ENCODE measurements at places on chromosomes 2 and 18. TPM values are rescaled to one million over a fixed set of nuclear protein-coding genes. Genes with fewer than 3 reads are reported as not detected.
A peak's percentile ranks its signal among the peaks of the same experiment; 100 is the strongest.

GRCh38 chr2:126244937-126245336 is 411.0 kb upstream of the GYPC start:
- H3K4me1 ChIP-seq, result no peaks in the 10 kb centered on the region
- H3K27ac ChIP-seq, result no peak overlapping the region
- H3K36me3 ChIP-seq, result no peaks in the 10 kb centered on the region
- no peak overlapping the region for H3K4me3 ChIP-seq

GRCh38 chr2:112644933-112645309 is 818 bp upstream of the SLC20A1 start:
- no peak for DNase-seq
- H3K36me3 ChIP-seq, result peaks cover 34% of the 10 kb centered on the region
- H3K27me3 ChIP-seq, result no peaks in the 10 kb centered on the region
- peak overlapping the region; percentile 79 for H3K27ac ChIP-seq
- peak overlapping the region; percentile 96 for H3K4me3 ChIP-seq

- H3K27me3 ChIP-seq, result no peaks in the 10 kb centered on the region
- H3K27ac ChIP-seq, result no peak overlapping the region
- H3K4me3 ChIP-seq, result no peak overlapping the region
- H3K4me1 ChIP-seq, result no peaks in the 10 kb centered on the region
- H3K36me3 ChIP-seq, result no peaks in the 10 kb centered on the region
Measured at GRCh38 chr2:164515030-164515429, 106.3 kb downstream of the GRB14 start.

DNA sequence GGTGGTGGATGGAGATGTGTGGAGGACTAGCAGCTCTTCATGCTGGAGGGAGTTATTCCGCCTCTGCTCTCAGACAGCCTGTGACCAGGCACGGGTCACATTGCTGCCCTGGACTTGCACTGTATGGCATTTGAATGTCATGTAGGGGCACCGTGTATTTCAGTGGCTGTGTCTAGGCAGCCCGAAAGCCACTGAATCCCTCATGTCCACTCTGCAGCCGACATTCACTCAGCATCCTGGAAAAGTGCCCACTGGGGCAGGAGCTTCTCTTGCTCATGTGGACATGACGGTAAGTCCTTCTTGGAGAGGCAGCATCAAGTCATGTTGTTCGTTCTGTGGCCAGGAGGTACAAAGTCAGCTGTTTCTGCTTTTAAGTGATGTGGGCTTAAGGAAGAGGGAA is 127.9 kb downstream of the SH3RF3 start:
- H3K27ac ChIP-seq, result no peak overlapping the region
- H3K36me3 ChIP-seq, result no peaks in the 10 kb centered on the region
- no peak for DNase-seq
- peaks cover 19% of the 10 kb centered on the region for H3K27me3 ChIP-seq

The GRHL1 gene
- 1.0 TPM for total RNA-seq
